Cerebellar nuclear complex (tissue), 1 donor: ENCODE measurements at places on chromosomes 12 and 14.
A peak's percentile ranks its signal among the peaks of the same experiment; 100 is the strongest.

DNA sequence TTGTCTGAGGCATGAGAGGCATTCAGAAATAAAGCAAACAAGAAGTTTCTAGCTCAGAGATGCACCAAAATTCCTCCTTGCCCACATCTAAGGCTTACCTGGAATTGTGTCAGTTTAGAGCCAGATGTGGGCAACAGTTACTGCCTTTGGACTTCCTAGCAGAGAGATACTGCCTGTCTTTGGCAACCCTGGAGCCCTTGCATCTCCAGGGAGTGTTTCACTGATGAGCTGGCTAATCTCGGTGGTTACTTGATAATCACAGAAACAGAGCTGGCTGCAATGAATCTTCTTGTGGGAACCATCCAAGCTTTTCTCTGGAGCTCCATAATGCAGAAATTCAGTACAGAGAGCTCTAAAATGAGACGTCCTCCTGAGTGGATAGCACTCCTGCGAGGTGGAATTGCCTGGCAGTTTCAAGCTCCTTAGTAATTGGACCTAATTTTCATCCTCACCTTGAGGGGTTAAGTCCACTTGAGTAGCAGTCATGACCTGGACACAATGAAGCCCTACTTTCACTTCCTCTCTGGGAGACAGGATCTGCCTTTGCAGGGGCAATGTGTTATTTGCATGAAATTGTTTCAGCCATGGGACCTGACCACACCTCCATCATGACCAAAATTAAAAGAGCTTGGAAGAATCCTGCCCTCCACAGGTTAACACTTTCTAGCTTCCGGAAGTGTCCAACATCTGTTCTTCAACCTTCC is 108.8 kb upstream of the ARHGAP5 start:
- peak; percentile 17 for DNase-seq

GRCh38 chr12:39490500-39491282 is 47.8 kb upstream of the KIF21A start:
- no peak for DNase-seq

- DNase-seq, result no peak
These were observed 42.8 kb downstream of the ZC3H14 start for GRCh38 chr14:88605594-88605993.

DNA sequence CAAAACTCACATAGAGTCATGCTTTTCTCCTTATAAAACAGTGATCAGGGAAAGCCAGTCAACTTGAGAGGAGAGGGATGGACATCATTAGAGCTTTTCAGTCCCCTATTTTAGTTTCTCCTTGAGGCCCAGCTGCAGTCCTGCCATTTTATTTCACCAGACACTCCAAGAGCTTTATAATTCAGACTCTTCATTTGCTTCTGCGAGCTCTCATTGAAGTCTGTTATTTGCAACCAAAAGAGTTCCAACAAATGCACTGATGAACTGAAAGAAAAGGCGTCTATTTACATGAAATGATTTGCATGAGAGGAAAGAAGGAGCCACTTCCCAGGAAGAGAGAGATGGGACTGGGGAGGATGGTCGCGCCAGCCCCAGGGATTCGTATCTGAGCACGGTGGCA is 86.8 kb downstream of the NDUFA12 start:
- DNase-seq, result no peak

DNA sequence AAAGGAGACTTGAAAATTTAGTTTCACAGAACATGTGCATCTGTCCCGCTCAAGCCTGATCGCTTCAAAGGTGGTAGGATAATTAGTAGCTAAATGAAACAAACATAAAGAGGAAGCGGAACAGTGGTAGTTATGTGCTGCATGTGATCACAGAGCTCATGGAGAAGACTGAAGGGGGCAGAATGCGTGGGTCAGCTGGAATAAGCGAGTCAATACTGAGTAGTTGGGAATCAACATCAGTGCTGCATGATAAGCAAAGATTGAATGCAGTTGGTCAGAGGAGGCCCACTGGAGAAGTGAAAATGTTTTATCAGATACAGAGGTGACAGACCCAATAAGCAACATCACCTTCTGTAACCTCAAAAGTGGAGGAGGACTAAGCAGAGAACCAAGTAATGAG is 95.1 kb upstream of the RFX4 start:
- no peak for DNase-seq

DNA sequence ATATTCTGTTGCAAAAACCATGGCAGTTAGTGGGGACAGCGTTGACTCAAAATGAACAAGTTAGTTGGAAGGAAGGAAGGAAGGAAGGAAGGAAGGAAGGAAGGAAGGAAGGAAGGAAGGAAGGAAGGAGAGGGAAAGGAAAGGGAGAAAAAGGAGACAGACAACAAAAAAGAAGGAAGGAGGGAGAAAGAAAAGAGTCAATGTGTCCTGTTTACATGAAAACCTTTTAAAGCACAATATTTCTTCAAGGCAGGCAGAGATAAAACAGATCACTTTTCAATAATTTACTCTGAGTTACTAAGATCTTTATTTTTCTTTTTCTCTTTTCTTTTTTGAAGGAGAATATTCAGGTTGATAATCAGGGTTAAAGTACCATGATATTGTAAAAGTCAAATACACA is 99.4 kb downstream of the CCER1 start:
- no peak for DNase-seq

- DNase-seq, result no peak
These were observed 779.7 kb upstream of the FLRT2 start for GRCh38 chr14:84750284-84750683.

GRCh38 chr14:104224131-104224505 is 85.7 kb downstream of the KIF26A start:
- DNase-seq, result no peak

DNA sequence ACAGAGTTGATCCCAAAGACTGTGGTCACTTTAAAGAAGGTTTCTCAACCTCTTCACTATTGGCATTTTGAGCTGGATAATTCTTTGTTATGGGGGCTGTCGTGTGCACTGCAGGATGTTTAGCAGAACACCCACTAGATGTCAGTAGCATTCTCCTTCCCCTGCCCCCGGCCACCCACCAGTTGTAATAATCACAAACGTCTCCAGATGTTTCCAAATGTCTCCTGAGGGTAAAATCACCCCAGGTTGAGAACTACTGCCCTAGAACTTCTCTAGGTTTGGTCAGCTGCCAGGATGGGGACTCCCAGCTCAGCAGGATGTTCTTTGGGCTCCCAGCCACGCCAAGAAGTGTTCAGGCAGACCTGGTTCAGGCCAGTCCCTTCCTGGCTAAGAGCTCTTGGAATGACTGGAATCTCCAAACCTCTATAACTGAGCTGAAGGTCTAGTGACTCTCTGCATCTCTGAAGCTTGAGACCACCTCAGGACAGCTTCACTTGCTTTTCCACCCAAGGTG is 12.5 kb upstream of the AJUBA start:
- no peak for DNase-seq

GRCh38 chr14:101845896-101846295 is 84.4 kb downstream of the PPP2R5C start:
- no peak for DNase-seq

GRCh38 chr12:121364683-121365121 is 12.5 kb upstream of the ANAPC5 start:
- no peak for DNase-seq

GRCh38 chr14:23633160-23633701 is 2.9 kb upstream of the DHRS2 start:
- no peak for DNase-seq

DNA sequence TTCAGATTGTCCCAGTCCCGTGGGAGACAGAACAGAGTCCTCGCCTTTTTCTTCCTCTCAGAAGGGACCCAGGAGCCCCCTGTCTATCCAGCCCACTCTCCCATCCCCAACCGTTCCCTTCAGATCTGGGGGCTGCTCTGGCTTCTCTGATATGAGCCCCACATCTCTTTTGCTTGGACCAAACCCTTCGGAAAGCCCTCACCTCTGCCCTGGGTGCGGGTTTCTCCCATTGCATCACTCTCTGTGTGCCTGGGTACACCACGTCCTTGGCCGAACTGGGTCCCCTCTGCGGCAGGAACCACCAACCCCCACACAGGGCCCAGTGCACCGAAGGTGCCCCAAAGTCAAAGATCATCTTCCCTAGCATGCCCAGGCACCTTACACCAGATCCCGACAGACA is 87.8 kb downstream of the DICER1 start:
- no peak for DNase-seq

DNA sequence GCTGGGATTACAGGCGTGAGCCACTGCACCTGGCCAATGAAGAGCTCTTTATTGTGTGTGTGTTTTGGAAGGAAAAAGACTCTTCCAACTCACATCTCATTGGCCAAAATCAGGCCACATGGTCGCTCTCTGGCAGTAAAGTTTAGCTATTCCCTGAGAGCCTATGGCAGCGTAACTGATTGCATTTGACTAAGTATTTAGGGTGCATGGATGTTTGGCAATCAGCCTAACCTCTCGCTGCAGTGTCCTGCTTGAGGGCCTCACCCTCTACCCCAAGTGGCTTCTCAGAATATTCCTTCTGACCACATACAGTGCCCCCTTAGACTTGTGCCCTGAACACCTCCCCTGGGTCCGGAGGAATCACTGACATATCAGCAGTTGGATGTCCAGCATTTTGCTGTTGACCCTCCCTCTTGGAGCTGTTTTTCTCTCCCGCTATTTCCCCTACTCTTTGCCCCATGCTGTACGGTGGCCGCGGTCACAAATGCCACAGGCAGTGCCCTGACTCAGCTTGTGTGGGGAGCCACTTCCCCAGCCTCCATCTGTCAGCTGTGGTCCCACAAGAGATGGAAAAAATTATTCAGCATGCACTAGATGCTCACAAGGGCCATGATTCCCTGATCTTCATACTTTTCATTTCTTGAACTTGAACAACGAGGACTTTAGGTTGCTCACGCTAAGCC is 9.5 kb downstream of the PHETA1 start:
- DNase-seq, result no peak

DNA sequence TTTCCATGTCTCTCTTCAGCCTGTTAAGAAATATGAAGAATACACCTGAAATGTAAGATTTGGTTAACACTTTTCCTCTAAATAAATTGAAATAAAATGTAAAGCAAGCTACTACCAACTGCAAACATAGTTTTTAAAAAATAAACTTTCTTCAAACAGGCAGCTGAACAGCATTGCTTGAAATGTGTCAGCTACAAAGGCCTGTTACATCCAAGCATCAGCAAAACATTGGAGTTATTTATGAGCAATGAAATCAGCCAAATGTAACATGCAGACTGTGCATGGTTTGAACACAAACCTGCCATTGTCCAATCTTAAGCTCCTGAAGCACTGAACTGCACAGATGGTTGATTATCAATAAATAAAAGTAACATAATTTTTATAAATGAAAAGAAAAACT is 291.3 kb downstream of the ACSS3 start:
- no peak for DNase-seq

DNA sequence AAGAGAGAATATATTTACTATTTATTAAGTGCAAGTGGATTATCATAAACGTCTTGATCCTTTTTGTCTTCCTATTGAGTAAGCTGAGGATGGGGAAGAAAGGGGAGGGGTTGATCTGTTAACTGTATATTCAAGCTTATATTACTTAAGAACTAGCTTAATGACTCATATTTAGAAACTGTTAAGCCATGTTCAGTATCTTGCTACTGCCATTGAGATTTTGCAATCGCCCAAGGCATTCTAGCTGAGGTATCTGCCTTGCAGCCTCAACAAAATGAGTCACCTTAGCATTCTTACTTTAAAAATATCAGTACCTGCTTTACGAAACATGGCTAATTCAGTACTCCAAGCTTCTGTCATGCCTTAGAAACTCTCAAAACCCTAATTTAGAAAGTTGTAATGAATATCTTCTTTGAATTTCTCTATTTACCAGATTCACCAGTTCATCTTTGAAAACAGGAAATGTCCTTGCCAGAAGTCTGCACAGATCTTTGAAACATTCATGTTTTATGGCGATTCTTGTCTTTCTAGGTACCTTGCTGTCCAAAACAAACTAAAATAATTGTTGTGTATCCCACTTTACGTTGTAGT is 76.1 kb downstream of the ALG10B start:
- no peak for DNase-seq

GRCh38 chr14:50038398-50039119 is 77.8 kb downstream of the VCPKMT start:
- no peak for DNase-seq

GRCh38 chr12:9344541-9344940 is 136.3 kb upstream of the PZP start:
- no peak for DNase-seq
